ENCODE measurements at places on chromosomes 1 and 21.

GRCh38 chr1:100075773-100076172, 57.0 kb downstream of the SASS6 start:
- no peak for DNase-seq

DNA sequence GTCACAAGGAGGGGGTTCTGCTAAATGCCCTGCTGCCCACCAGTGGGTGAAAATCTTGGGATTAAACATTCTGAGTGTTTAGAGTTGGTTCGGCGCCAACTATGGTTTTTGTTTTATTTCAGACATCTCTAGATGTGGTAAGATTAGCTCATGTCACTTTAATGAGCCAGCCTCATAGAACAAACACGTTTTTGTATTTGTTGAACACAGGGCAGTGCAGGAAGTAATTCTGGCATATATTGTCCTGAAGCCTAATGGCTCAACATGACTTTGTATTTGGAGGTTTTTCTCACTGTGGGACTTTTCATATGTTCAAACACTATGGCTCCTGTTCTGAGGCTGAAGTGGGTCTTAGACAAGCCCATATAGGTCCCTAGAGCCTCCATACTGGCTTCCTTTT, 107.8 kb downstream of the NGF start:
- no peak for DNase-seq

- DNase-seq: no peak
These were observed 12.3 kb upstream of the LRRC8D start for GRCh38 chr1:89808441-89809117.

DNA sequence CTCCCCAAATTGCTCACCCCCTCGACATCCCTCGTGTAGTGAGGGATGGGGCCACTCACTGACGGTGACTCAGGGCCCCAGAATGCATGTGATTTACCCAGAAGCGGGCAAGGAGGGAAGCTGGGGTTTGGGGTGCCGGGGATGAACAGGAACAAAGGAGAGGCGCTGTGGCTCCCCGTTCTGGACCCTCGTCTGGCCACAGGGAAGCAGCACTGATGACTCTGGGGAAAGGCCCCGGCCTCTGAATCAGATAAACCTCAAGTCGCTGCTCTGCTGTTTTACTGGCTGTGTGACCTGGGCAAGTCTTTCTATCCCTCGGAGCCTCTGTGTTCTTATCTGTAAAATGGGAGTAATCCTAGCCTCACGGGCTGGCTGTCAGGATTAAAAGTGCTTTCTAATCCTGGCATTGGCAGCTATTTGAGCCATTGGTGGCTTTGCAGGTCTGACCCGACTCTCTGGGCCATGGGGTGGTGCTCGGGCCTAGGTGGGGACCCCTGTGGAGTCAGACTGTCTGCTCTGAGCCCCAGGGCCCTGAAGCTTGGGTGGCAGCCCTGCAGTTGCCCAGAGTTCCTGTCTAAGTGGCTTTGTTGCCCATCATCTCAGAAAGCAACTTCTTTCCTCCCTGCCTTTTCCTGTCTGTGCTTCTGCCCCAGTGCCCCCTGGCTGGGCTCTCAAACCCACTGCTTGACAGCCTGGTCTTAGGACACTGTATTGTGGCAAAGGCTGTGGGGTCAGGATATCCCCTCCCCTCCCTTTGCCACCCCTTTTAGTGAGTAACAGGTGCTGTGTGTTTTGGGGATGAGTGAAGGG, 5.5 kb downstream of the TNFRSF1B start:
- no peak for DNase-seq

GRCh38 chr1:61979729-61980128, 214.9 kb upstream of the L1TD1 start:
- DNase-seq: no peak

- DNase-seq: no peak
These were observed 193.8 kb downstream of the DYRK1A start for GRCh38 chr21:37560385-37560784.

GRCh38 chr1:109764561-109765482, 1.1 kb upstream of the EPS8L3 start:
- no peak for DNase-seq

DNA sequence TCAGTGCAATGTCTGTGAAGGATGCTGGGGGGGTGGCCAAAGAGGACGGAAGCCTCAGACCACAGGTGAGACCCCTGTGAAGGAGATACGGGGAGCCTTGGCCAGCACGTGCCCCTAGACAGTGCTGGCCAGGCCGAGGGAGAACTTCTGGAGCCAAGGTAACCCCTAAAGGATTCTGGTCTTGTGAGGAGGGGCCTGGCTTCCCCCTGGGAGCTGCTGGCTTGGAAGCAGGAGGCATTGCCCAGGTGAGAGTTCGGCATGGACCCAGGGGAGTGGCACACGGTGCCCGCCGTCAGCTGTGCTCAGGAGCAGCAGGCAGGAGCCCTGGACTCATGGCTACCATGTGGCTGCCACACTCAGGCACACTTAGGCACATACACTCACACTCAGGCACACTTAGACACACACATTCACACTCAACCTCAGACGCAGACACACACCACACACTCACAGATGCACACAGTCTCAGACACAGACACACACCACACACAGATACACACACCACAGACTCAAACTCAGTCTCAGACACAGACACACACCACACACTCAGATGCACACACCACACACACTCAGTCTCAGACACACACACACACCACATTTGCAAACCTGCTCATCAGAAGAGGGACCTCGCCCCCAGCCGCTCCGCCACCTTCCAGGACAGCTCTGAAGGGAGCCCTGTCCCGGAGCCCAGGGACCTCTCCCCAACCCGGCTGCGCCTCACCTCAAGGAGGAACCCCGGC, 1.1 kb upstream of the COL6A2 start:
- no peak for DNase-seq

GRCh38 chr1:182303778-182304177, 87.8 kb downstream of the GLUL start:
- no peak for DNase-seq

DNA sequence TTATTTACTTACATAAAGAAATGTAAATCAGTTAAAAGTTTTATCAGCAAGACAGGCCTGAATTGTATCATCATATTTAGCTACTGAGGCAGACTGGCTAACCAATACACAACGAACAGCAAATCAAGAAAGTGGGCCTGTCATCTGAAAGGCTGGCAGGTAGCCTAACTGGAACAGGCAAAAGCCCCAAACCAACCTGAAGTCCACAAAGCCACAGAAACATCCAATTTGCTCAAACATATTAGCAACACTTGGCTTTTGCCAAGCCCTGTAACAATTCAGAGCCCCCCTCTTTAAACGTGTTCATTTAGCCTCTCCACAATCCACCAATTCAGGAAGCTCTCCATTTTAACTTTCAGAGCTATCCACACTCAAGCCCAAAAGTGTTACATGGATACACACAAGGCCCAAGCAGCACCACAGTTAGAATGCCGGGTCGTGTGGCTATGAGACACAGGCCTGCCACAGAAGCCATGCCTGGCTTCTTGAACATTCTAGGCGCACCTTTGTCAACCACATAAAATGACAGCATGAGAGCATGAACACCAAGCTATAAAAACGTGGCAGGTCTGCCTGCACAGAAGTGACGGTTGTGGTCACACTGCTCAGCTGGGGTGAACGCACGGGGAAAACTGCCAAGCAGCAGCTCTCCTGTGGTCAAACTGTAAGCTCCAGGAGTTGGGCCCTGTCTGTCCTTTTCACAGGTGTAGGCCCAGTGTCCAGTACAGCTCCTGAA, 49.3 kb downstream of the CD34 start:
- DNase-seq: no peak
